ENCODE measurements at places on chromosomes 3 and 15.

- no peak for DNase-seq
Observed at GRCh38 chr3:112979244-112979832, 4.4 kb upstream of the CD200R1 start.

DNA sequence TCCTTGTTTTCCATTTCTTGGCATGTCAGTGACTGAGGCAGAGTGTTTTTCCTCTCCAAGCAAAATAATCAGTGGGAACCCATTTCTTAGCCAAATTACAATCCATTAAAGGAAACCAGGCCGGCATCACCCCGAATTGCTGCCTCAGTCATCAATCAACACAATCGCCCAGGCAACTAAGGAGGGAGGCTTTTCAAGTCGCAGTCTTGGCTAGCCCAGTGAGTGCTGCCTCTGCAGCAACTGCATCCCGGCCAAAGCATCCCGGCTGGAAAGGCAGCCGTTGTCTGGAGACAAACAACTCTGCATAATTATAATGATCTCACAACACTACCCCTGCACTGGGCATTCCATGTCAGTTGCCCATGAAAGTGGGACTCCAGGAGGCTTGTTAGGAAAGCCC lies 213.5 kb upstream of the PRICKLE2 start:
- no peak for DNase-seq

DNA sequence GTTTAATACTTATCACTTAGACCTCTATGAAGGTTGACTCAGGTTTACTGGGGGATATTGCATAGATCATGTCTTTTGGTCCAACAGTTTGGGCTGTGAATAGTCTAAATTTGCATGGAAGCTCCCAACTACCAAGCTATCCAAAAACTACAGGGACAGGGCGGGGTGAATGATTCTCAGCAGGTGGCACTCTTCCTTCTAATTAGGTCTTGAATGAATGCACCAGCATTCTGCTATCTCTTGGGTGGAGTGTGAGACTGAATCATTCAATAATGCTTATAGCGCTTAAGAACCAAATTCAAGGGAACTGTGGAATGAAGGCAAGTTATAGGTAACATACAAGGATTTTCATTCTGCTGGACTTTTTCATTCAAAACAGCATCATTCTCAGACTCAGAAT lies 346.3 kb downstream of the TIGIT start:
- no peak for DNase-seq

DNA sequence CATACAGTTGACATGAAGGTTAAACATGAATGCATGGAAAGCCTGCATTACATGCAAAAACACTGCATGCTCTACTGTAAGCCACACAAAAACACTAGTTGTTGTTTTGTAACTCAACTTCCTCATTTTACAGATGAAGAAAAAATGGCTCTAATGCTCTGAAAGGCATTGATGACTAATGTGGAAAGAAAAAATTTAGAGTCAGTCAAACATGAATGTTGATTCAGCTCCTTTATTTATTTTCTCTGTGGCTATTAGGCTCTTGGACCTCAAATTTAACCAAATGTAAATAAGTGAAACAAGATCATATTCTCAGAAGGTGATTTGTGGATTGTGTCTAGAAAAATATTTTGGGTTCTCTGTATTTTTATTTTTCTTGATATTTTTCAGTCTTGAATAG lies 336.7 kb upstream of the ZNF717 start:
- no peak for DNase-seq

DNA sequence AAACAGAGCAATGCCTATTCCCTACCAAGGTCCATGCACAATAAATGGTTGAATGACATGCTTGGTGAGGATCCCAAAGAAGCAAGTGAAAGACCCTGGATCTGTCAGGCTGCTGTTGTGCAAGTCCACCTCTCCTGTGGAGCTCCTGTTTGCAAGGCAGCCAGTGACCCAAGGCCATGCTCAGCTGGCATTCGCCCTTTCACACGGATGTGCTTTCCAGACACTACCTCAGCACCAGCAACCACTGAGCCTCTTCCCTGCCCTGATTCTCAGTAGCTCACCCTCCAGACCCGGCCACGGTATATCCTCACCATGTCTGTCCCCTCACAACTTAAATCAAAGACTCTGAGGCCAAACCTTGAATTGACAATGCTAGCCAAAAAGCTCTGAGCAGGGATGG lies 23.3 kb downstream of the WWTR1 start:
- no peak for DNase-seq

GRCh38 chr15:81023483-81024264 lies 23.0 kb downstream of the TLNRD1 start:
- no peak for DNase-seq

Data from stimulated activated CD8-positive, alpha-beta memory T cell treated with anti-CD3 and anti-CD28 coated beads, Interleukin-7, amount 100 ng/mL, for 24 hours (primary cell).